ENCODE measurements at places on chromosomes 11 and 22.

DNA sequence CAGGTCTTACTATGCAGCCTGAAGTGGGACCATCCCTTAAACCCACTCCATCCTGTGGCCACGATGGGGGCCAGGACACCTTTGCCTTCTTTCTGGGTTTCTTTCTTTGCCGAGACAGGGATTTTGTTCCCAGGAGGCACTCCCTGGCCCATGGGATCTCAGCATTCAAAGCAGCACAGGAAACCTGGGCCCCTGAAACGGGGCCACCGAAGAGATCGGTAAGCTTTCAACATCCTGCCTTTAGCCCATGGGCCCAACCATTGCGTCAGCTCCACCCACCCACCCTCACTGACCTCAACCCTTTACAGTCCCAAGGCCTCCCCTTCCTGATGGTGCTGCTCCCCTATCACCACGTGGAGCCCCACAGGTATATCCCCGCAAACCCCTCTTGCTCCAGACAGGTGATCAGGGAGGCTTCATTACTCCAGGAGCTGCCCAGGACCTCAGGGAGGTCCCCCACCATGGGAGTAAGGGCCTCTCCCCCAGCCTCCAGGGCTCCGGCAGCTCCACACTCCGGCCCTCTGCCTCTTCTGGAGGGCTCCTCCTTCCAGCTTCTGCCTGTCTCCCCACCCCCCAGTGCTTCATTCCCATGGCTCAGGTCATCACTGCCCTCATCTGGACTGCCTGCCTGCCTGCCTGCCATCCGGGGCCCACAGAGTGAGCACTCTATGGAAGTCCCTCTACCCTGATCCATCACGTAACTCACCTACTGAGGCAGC is 42.0 kb upstream of the TUB start:
- DNase-seq: no peak

GRCh38 chr11:92917927-92918326 is 51.5 kb upstream of the MTNR1B start:
- DNase-seq: no peak

DNA sequence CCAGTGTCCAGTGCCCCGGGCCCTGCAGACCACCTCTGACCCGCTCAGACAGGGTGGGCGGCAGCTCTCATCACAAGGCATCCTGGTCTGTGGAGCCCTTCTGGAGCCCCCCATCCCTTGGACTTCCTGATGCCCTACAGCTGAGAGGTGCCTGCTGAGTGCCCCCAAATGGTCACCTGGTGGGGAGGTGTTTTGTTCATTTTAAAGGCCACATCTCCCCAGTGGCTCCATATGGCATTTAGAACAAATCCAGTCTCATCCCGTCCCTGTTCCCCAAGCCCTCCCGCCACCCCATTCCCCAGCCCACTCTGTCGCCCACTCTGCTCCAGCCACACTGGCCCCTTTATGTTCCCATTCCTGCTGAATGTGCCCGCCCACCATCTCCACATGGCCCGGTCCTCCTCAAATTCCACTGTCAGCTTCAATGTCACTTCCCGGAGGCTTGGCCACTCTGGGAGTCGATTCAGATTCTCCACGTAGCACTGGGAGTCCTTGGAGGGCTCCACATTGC is 32.8 kb downstream of the OSBPL5 start:
- DNase-seq: no peak

- no peak for DNase-seq
Observed at GRCh38 chr11:32820497-32820896, 9.2 kb upstream of the PRRG4 start.

- DNase-seq: no peak
Observed at GRCh38 chr11:28903716-28904115, 795.5 kb downstream of the METTL15 start.

DNA sequence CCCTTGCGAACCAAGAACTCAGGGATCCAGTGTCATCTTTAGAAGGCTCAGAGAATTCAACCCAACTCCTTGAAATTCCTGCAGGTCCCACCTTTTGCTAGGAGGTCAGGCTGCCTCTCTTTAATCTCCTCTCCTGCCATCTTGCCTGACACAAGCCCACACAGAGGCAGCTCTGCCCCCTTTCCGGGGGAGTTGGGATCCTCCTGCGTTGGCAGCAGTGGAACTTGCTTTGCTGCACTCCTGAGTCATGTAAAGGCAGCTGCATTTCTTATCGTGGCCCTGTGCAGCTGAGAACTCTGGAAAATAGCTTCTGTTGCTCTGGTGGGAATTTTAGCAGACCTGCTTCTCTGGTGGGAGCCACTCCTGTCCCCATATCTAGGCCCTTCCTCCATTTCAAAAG is 142.3 kb upstream of the TBCEL start:
- no peak for DNase-seq

- no peak for DNase-seq
Observed at GRCh38 chr22:46653596-46653995, 33.4 kb downstream of the GRAMD4 start.

Measured in NCI-H446 treated with DMSO at 0.1 percent for 48 hours (cell line).